ENCODE measurements at places on chromosomes 5 and 9.

- no peak for DNase-seq
Measured at GRCh38 chr9:84314306-84314705, 26.3 kb downstream of the SLC28A3 start.

DNA sequence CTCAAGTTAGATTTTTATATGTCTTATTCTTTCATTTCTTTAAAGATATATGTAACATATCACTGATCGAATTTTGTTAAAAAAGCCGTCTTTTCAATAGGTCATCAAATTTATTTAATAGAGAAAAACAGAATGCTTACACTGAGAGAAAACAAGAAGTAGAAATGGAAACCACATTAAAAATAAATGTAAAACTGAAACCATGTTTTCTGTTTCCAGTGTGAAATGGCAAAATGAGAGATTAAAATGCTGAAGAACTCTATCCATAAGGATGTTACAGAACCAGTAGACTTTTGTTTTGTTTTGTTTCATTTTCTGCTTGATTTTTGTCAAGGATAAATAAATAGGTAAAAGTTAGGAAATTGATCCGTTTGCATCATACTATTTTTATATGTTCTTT lies 210.1 kb downstream of the PRDM9 start:
- no peak for DNase-seq

GRCh38 chr5:122362361-122362760 lies 50.3 kb downstream of the SNCAIP start:
- no peak for DNase-seq

- DNase-seq = peak; percentile 61
Measured at GRCh38 chr5:172052450-172053236, 46.2 kb upstream of the FBXW11 start.

GRCh38 chr5:133397990-133398645 lies 214.2 kb downstream of the FSTL4 start:
- no peak for DNase-seq

DNA sequence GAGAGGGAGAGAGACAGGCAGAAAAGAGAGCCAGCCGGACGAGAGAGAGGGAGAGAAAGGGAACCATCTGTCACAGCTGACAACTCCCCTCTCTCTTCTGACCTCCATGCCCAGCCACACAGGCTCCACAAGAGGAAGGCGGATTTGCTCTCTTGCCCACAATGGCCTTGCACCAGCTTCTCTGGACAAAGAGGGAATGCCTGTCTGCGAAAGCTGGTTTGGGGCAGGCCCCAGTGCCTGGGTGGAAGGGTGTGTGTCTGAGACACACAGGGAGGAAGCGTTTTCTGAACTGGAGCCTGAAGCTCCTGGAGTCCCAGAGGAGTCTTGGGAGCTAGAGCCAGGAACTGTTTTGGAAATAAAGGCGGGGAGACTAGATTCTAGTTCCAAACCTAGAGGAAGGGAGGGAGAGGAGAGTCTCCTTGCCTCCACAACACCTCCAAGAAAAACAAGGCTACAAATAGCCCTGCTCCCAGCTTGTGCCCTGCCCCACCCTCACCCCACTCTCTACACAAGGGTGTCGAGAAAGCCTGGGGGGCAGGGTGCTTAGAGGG lies 12.5 kb downstream of the C1QTNF2 start:
- DNase-seq = no peak

GRCh38 chr9:104914466-104914865 lies 13.5 kb downstream of the ABCA1 start:
- no peak for DNase-seq

- no peak for DNase-seq
Measured at GRCh38 chr5:178104492-178104891, 8.8 kb upstream of the N4BP3 start.

GRCh38 chr5:11126844-11127243 lies 365.8 kb upstream of the DAP start:
- no peak for DNase-seq

DNA sequence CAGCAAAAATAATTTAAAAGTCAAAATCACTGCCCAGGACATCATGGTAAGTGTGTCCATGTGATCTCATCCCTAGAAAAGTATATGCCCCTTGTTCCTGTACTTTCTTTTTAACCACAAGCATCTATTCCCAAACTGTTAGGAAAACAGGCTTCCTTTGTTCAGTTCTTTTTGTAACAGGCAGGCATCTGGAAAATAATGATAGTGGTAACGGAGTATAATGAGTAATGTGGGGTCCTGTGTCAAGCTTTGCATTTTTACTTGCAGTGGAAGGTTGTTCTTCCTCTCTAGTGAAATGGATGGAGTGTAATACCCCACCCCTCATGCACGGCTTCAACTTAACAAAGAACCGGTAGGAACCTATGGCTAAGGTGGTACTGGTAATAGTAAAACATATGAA lies 532.1 kb downstream of the CTNND2 start:
- no peak for DNase-seq

DNA sequence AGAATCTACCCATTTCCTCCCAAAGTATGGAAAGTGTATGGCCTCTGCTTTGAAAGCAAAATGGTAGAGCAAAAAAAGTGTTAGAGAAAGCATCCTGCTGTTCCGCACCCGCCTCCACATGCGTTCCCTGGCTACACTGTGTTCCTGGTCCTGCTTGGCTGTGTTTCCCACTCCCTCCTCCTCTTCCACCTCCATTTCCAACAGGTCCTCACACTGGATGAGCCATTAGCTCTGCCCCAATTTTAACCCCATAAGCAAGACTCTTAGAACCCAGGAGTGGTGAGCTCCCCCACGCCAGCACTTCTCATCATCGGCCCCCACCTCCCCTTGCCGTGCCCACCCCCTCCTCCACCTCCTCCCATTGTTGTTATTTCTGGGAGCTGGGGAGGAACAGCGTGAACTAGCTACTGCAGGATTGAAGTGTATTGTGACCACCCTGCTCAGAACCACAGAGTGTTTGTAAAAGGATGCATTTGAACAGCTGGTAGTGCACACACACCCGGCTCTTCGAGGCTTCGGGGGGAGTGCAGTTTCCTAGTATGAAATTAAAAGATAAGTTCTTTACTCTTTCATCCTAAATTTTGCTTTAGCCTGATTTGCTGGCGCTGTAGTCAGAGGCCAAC lies 120.0 kb downstream of the PDZD2 start:
- no peak for DNase-seq

DNA sequence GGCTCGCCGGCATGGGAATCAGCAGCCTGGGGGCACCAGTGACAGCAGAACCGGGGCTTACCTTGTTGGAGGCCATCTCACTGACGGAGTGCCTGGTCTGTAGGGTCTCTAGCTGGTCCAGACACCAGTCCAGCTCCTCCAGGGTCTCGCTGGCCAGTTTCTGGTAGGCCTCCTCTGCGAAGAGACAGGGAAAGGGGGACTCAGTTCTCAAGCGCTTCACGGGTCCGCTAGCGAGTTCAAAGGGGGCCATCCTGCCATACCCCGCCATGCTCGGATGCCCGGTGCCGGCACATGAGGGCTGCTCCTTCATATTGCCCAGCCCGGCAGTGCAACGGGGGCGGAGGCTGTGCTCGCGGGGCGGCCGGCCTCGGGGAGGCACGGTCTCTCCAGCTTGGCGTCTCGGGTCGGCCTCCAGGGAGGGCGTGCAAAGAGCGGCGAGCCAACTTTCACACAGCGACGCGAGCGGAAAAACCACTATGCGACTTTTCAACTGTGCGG lies 456.0 kb downstream of the RAB3C start:
- DNase-seq = no peak

GRCh38 chr5:168935183-168935582 lies 356.0 kb upstream of the PANK3 start:
- DNase-seq = peak; percentile 14

DNA sequence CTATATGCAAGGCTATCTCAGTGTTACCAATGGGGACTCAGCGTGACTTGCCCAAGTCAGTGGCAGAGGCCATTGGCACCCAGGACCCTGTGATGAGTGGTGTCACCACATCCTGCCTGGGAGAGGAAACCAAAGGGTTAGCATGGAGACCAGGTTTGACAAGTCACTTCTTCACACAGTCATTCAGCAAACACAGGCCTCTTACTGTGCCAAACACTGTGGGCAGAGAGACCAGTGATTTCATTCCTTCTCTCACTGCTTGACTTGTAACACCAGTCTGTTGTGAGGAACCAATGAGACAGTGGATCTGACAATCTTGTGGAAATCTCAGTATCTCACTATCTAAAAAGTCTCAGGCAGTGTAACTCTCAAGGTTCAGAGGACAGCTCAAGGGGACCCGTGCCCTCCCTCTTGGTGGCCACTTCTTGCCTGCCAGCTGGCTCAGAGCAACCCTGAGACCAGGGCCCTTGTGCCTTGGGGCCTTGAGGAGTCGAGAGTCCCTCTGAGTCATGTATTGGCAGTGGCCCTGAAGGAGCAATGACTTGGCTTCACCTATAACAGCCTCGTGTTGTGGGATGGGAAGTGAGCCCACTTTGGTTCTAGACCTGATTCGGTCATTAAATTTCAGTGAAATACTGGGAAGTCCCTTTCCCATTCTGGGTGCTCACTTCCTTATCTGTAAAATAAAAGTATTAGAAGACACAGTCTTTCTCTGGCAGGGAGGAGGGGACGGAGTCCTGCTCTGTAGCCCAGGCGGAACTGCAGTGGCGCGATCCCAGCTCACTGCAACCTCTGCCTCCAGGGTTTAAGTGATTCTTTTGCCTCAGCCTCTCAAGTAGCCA lies 1.6 kb downstream of the FABP6 start:
- DNase-seq = peak; percentile 85

DNA sequence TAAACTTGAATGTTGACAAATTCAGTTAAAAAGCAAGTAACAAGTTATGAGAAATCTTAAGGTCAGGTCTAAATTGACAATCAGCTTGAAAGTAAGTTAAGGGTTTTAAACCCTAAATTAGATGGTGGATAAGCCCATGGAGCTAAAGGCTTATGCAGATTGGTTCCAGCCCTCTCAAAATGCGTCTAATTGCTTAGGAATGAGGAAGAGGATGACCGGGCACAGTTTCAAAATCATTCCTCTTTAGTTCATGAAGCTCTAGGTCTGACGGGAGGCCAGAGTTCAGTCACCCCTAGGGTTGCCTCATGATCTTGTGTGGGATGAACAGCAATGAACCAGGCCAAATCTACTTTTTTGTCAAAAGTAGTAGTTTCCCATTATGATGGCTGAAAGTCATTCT lies 75.4 kb downstream of the SLC38A9 start:
- peak; percentile 35 for DNase-seq

- no peak for DNase-seq
Measured at GRCh38 chr5:115686051-115686737, 60.4 kb upstream of the TMED7 start.

DNA sequence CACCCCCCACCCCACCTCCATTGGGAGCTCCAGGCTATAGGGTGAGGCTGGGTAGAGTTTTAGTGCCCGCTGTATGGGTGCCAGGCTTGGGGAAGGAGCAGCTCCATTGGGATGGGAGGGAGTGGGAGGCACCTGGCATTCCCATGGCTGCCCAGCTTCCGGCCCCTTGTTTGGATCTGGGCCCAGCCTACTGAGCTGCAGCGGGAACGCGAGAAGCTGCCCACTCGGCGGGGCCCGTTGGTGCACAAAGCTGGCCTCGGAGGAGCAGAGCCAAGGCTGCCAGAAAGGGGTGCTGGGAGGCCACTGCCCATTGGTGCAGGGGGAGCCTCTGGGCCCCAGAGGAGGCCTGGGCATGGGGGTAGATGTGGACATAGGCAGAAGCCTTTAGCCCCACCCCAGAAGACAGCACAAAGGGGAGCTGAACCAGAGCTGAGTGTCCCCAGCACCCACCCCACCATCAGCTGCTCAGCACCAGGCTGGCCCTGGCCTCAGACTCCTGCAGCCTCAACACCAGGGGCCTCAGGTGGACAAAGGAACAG lies 4.4 kb downstream of the LCN9 start:
- no peak for DNase-seq

GRCh38 chr9:37939575-37940095 lies 35.7 kb upstream of the SLC25A51 start:
- DNase-seq = no peak

- DNase-seq = peak; percentile 24
Measured at GRCh38 chr5:132221781-132222648, 5.6 kb downstream of the P4HA2 start.

GRCh38 chr5:168939887-168940544 lies 360.8 kb upstream of the PANK3 start:
- DNase-seq = no peak

DNA sequence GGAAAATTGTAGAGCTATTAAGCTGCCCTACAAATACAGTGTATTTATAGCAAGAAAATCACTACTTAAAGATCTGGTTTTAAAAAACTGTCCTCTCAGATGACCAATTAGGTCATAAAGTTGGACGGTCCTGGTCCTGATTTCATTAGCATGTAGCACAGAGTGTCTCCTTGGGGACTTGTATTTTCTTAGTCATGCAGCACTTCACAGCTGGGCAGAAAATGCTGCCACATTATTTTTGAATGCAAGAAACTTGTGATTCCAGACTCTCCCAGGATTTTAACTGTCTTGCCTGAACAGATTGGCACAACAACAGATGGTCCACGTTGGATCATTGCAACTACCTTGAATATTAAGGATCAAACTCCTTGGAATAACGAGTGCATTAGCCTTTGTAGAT lies 348.1 kb upstream of the SGCD start:
- DNase-seq = no peak

- no peak for DNase-seq
Measured at GRCh38 chr9:103904242-103904641, 189.9 kb upstream of the SMC2 start.

DNA sequence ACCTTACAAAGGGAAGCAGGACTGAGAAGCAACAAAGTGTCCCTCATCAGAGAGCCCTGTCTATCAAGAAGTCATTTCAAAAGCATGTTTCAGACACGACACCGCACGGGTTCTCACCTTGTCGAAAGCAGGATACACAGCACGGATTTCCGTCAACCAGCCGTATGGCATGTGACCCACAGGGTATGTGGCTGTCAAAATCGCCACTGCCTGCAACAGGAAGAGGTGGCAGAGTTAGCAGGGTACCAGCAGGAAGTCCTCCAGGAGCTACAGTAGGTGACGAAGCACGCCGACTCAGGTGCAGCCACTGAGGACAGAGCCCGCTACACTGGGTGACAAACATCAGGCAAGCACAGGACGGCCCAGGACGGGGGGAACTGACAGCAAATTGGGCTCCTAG lies 81.2 kb downstream of the OTULIN start:
- no peak for DNase-seq

- no peak for DNase-seq
Measured at GRCh38 chr5:133367984-133368383, 244.4 kb downstream of the FSTL4 start.

DNA sequence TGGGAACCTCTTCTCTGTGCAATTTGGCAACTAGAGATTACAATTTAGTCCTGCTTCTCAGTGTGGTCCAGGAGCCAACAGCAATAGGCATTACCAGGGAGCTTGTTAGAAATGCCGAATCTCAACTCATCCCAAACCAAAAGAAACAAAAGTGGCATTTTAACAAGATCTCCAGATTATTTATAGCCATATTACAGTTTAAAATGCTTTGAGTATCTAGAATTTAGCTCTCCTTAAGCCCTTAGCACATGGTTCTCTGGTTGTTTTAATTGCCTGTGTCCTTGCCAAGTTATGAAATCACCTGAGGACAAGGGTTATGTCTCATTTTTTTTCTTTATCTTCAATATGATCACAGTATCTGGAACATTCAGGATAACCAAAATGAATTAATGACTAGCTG lies 51.6 kb upstream of the TAS2R1 start:
- peak; percentile 25 for DNase-seq

All from A172 (cell line).